ENCODE measurements at places on chromosomes 16 and 17.

- DNase-seq, result no peak
These were observed 78.7 kb downstream of the N4BP1 start for GRCh38 chr16:48531011-48531962.

DNA sequence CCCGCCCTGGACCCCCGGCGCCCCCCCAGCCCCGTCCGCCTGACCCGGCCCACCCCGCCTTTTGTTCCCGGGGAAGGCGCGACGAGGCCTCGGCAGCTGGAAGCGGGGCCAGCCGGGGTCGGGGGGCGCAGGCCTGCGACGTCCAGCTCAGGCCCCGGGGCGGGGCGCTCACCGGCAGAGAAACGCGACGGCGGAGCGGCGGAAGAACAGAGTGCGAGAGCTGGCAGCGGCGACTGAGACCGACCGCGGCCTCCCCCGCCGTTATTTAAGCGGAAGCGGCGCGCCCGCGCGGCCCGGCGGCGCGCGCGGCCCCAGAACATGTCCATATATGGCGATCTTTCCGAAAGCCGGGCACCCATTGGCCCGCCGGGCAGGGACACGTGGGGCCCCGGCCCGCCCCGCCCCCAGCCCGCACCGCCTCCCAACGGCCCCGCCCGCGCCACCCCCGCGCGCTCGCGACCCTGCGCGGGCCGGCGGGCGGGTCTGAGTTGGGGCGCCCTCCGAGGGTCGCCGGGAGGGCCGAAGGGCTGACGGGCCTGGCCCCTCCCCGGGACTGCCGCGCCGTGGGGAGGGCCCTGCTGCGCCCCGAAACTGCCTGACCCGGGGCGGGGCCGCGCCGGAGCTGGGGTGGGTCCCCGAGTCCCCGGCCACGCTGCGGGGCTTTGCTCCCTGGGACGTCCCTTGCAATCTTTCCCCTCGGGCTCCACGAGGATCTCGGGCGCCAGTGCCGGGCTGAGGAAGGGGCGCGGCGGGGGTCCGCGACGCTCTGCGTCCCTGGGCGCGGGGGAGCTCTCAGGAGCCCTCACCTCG lies at the start of gene ACTG1:
Gene ACTG1, minus strand, starts transcription at position 238 of the 810 bp plus-strand sequence. CDS start 445 bp downstream, outside the sequence.
- peak; percentile 84 for DNase-seq

- DNase-seq, result no peak
These were observed 26.0 kb upstream of the ZNF469 start for GRCh38 chr16:88356727-88357199.

DNA sequence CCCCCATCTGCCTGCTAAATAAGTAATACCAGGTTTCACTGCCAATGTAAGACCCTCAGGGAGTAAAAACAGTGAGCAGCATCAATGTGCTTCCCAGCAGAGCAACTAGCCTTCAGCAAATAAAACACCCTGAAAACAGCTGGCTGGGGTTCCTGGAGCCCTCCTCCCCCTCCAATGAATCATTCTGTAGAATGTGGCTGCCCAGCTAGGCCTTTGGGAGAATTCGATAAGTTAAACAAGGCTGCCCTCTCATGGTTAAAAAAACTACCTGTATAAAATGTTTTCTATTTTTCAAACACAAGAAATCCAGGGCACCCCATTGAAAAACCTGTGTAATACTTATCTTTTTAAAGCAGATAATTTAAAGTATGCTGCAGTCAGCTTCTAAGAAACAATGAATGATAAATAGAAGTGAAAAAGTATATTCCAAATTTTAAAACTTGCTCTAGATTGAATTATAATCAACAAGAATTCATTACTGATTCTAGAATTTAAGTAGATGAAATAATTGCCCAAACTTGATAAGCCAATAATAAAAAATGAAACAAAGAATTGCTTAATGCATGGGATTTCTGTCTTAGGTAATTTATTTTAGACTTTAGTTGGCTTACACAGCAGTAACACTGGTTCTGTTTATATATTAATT lies 9.4 kb upstream of the TOM1L1 start:
- DNase-seq, result no peak

- peak; percentile 41 for DNase-seq
These were observed 331 bp upstream of the CCDC92B start for GRCh38 chr17:2749784-2750181.

DNA sequence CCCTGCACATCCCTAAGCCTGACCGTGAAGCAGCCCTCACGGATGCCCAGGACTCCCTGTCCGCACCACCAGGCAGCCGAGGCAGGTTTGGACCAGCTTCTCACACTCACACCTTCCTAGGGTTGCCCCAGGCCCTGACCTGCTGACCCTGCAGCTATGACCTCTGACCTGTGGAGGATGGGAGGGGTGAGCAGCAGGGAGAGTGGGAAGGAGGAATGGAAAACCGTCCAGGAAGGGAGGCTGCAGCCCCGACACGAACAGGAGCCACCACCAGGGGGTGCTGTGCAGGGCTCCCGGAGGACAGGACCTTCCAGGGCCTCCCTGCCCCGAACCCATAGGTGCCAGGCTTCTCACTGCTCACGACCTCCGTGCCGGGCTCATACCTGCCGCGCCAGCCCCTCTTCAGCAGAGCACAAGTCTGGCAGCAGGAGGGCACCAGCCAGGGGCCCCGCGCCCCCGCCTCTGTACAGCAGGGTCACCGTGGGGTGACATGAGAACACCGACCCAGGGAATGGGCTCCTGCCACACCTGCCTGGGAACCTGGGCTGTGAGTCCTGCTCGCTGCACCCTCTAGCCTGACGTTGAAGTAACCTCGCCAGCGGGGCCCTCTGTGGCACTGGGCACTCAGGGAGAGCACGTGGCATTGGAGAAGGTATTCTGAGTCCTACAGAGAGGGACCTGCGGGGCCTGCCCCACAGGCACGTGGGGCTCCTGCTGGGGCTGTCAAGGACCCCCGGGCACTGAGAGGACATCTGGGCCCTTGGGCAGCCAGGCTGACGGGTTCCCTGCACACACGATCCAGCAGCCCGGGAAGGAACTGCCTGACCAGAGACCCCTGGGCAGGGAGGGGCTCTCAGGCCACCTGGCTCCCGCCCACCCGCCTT lies 37.6 kb downstream of the CTU2 start:
- DNase-seq, result peak; percentile 64

DNA sequence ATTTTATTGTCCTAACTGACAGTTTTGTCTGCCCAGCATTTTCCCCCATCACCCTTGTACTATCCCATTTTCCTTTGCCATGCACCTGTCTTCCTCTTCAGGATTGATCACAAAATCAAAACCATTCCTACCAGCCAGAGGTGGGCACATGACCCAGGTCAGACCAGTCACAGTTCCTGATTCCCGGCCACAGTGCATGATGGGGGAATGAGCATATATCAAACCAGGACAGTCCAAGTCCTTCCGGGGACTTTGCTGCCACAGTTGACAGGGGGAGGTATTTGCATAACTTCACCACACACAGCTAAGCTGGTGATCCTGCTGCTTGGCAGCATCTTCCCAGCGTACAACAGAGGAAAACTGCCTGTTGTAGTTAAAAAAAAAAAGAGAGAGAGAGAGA lies 493.9 kb downstream of the WWOX start:
- no peak for DNase-seq

DNA sequence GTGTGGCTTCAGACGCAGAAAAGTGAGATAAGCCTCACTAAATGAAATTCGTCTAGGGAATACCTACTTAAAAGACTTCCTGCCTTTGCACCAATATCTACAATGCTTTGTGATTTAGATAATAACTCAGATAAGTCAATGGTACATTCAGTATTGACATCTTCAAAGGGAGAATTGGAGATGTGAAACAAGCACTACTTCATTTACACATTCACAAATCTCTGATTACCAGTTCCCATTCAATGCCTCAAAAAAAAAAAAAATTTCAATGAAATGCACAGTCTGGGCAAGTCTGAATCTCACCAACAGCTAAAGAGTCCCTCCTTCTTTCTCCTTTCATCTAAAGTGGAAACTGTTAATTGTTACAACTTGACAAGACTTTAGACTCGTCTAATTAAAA lies 3.7 kb downstream of the PHF12 start:
- DNase-seq, result no peak

DNA sequence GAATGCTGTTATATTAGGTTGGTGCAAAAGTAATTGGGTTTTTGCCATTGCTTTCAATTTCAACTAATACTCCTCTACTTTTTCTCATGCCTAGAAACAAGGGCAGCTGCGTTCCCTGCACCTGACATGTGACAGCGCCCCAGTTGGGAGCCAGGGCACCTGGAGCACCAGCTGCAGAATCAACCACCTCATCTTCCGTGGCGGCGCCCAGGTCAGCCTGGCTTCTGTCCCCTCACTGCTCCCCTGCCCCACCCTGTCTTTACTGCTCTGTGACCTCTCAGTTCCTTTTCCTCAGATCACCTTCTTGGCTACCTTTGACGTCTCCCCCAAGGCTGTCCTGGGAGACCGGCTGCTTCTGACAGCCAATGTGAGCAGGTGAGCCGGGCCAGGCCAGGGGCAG lies 16.4 kb upstream of the ITGAD start:
- no peak for DNase-seq

GRCh38 chr17:65139101-65139764 lies 2.1 kb downstream of the RGS9 start:
- no peak for DNase-seq

DNA sequence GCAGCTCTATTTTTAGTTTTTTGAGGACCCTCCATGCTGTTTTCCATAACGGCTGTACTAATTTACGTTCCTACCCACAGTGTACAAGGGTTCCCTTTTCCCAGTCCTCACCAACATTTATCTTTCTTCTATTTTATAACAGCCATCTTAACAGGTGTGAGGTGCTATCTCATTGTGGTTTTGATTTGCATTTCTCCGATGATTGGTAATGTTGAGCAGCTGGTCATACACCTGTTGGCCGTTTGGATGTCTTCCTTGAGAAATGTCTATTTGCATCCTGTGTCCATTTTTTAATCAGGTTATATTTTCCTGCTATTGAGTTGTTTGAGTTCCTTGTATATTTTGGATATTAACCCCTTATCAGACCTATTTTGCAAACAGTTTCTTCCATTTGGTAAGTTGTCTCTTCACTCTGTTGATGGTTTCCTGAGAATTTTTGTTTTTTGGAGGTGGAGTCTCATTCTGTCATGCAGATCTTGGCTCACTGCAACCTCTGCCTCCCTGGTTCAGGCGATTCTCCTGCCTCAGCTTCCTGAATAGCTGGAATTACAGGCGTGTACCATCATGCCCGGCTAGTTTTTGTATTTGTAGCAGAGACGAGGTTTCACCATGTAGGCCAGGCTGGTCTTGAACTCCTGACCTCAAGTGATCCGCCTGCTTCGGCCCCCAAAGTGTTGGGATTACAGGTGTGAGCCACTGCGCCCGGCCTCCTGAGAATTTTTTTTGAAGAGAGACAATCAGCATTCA lies 279.6 kb downstream of the SNX29 start:
- no peak for DNase-seq

DNA sequence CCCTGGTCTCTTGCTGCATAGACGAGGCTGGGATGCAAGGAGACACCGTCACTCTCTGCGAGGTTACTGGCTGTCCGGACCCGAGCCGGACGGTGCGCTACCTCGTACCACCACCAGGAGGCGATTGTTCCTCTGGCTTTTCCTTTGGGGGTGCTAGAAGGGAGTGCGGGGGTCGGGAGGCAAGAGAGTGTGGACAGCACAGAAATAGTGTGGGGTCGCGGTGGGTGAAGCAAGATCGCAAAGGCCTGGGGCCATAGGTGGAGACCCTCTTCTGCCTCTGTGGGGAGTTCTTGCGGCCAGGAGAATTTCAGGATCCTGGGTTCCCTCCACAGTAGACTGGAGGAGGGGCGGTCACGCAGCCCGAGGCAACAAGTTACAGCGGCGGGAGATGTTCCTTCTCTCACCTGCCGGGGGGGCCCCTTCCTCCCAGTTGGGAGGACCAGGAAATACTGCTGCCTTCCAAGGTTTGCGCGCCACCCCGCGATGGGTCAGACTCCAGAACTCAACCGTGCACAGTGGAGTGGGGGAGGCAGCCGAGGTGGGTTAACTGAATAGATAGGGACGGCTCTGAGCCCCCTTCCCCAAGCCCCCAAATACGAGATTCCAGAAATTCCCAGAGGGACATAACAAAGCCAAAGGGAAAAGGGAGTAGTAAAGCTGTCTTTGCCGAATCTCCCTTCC lies 6.9 kb downstream of the PHOSPHO1 start:
- peak; percentile 55 for DNase-seq

GRCh38 chr17:63434951-63435571 lies 11.0 kb downstream of the CYB561 start:
- no peak for DNase-seq

- DNase-seq, result no peak
These were observed 17.3 kb downstream of the MILR1 start for GRCh38 chr17:64466019-64466735.

DNA sequence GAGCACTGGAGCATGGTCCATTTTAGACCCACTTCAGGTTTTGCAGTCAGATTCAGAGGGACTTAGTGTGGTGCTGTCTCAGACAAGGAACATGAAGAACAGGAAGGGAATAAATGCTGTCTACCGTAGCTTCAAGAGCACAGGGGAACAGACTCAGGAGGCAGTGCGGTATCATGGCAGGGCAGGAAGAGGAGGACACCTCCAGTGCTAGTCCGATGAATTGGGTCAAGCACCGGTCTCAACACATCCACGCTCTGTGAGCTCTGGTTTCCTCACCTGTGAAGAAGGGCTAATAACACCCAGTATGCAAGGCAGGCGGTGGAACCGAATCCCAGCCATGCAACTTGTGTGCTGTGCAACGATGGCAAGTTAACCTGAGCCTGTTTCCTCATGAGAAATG lies 3.6 kb upstream of the ANKFY1 start:
- no peak for DNase-seq

- no peak for DNase-seq
These were observed 36.1 kb upstream of the PHB1 start for GRCh38 chr17:49450735-49451134.

DNA sequence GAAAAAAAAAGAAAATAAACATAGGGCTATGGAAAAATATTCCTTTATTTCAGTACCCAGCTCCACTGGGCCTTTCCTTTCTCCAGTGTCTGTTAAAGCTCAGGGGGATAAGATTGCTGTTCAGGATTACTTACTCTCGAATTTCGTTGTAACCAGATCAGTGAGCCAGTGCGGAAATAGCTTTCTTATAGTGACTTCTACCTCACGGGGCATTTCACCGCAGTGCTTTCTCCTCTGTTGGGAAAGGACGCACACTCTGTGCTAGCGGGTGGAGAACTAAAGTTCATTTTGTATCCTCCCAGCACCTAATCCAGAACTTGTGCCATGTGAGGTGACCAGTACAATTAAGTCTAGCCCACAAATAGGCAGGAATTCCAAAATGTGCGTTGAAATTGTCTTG lies 38.3 kb downstream of the RPA1 start:
- no peak for DNase-seq

Measured in activated CD4-positive, alpha-beta T cell treated with anti-CD3 and anti-CD28 coated beads, Interleukin-2, amount 50 U/mL, for 24 hours (primary cell).